ENCODE measurements at places on chromosomes 3 and 15.

DNA sequence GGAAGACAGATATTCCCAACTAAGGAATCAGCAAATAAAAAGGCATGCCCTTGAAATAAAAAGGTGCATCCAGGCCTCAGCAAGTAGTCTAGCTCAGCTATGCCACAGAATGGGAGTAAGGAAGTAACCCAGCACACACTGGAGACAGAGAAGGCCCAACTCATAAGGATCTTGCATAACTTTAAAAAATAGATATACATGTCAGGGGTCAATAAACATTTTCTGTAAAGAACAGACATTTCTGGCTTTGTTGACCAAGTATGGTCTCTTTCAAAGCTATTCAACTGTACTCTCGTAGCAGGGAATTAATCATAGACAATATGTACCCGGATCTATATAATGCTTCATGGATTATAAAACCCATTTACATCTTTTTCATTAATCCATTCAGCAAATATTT is 449.3 kb downstream of the TAFA4 start:
- no peak for DNase-seq

GRCh38 chr3:11845651-11846050 is 1.0 kb downstream of the TAMM41 start:
- DNase-seq, result no peak

DNA sequence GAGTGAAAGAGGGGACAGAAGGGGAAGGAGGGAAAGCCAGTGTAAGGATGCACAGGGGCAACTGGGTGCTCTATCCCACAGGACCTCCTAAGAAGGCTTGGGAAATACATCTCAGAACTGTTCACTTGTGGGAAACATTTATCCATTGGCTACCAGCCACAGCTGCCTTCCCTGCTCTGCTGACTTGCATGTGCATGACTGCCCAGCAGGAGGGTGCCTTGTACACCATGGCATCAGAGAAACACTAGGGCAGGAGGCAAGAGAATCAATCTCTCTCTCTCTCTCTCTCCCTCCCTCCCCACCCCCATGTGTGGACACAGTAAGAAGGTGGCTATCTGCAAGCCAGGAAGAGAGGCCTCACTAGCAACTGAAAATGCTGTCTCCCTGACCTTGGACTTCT is 62.9 kb upstream of the ZBTB38 start:
- DNase-seq, result no peak

GRCh38 chr3:99637368-99638111 is 854 bp upstream of the COL8A1 start:
- no peak for DNase-seq

GRCh38 chr3:165463531-165463930 is 267.3 kb upstream of the SLITRK3 start:
- DNase-seq, result no peak

DNA sequence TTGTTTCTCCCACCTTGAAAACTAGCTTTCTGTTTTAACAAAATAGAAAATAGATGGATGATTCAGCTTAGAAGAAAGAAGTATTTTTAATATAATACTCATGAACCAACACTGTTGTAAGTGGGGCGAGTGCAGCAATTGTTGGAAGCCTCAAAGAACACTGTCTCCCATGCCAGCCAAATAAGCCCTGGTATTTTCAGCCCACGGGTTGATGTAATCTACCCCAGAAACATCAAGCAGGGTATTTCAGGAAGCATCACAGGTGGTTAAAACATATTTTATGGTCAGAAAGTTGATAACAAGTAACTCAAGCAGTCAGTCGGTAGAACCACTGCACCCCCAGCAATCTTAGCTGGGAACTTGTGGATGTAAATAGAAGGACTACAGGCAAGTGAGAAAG is 115.9 kb downstream of the SV2B start:
- no peak for DNase-seq

- DNase-seq, result no peak
Observed at GRCh38 chr3:38687321-38687720, 37.8 kb upstream of the SCN5A start.

DNA sequence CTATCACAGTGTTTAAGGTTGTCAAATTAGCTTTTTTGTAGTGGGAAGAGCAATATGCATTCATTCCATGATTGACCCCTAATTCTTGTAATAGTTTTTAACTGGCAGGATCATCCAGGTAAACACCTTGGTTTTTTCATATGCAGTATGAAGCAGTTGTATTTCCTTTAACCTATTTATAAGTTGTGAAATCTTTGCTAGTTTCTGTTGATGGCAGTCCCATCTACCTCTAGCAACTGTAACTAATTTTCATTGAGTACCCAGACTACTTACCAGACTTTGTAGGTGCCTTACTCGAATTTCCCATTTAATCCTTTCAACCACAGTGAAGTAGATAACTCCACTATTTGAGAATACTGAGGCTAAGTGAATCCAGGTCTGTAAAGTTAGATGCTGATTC is 6.1 kb downstream of the FXR1 start:
- DNase-seq, result no peak

- no peak for DNase-seq
Observed at GRCh38 chr3:196772102-196772501, 32.4 kb downstream of the PAK2 start.

DNA sequence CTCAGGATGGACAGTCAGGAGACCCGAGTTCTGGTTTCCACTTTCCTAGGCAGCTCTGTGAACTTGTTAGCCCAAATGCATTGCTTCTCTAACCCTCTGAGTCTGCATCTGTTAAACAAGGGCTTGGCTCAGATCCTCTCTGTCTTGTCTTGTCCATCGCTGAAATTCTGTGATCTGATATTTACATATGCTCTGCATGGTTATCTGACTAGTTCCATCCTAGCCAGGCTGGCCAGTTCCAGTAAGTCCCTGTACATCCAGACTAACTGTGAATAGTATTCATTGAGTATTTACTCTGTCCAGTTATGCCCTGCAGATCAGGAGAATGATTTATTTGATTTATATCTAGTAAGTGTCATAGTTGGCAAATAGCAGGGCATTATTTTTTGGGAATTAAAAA is 27.0 kb upstream of the SV2B start:
- DNase-seq, result no peak
